ENCODE measurements at places on chromosomes 2 and 18.

DNA sequence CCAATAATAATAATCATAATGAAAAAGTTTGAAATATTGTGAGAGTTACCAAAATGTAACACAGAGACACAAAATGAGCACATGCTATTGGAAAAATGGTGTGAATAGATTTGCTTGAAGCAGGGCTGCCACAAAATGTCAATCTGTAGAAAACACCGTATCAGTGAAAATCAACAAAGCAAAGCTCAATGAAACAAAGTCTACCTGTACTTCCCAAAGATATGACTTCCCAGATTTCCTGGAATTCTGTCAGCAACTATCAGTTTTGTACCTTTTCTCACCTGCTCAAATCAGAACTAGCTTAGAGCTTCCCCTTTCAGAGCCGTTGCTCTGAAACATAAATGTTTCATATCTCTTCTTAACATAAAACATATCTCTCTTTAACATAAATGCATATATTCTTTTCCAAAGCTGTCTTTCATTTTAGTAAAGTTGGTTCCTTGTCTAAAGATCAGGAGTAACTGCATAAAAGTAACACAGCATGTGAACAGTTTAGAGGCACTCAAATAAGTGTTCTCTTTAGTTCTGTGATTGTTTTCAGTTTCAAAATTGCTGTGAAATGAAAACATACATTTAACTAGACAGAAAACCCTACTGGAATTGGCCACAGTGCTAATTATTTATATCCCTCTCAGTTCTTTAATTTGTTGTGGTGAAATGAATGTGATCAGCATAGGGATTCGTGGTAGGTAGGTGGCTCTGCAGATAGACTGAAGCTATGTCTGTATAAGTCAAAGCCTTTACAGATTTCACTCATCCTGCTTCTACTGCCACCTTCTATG lies 262.5 kb downstream of the KCNJ3 start:
- DNase-seq, result no peak

DNA sequence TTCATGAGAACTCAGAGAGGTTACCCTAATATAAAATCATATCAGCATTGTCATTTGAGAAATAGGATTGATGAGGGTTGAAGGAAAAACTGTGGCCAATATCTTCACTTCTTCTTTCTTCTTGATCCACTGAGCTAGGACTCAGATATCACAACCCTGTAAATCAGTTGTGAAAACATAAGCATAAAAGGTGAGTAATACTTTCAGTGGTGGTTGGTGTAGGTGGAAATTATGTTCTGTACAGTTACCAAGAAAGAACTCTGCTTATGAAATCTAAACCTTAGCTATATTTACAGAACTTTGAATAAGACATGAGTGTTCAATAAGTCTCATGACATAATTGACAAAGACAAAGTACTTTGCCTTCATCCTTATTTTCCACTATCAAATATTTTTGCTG lies 56.3 kb downstream of the PAX3 start:
- DNase-seq, result no peak

DNA sequence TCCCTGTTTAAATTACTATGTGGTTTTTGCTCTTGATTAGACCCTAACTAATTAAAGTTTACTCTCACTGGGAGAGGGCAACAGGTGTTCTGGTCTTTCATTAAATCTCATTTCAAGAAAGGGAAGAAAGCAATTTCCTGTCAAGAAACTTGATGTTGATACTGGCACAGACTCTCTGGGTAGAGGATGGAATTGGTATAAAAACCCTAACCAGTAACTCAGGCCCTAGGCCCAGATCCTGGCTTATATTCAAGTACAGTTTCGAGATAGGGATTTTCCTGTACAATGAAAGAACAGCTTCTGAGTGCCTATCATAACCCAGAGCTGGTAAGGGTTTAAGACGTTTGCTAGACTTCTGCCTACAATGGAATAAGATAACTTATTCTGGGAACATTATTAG lies 61.6 kb upstream of the ACYP2 start:
- no peak for DNase-seq

GRCh38 chr2:38417745-38418689 lies 40.9 kb upstream of the ATL2 start:
- no peak for DNase-seq

DNA sequence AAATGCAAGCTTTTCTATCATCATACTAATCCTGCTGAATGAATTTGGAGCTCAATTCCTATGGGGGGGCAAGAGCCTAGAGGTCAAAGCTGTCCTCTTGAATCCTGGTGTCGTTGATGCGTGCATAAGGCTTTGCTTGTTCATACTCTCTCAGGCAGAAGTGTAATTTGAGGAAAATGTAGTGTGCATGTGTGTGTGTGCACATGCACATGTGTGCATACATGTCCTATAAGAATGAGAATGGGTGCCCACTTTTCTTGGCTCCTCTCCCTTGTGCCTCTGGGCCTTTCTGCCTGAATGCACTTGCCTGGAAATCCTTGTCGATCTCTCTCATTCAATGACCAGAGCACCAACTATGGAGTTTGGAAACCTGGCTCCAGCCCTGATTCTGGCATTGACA lies 28.5 kb upstream of the C18orf32 start:
- no peak for DNase-seq

DNA sequence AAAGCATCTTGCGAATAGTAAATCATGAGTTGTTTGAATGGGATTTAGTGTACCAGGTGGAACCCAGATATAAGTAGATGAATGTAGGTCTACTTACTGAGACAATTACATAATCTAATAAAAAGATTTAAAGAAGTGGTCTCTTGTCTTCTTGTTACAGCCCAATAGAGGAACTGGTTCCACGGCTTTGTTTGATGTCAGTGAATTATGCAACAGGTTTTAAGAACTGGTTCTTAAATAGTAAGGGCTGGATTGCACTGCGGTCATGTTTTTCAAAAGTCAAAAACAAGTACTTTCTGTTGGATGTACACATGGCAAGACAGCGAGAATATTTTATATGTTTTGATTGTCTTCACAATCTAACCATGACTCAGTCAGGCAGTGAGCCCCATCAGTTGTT lies 15.4 kb upstream of the SLC9A2 start:
- no peak for DNase-seq

GRCh38 chr2:176832086-176832485 lies 380.5 kb upstream of the HNRNPA3 start:
- DNase-seq, result no peak

DNA sequence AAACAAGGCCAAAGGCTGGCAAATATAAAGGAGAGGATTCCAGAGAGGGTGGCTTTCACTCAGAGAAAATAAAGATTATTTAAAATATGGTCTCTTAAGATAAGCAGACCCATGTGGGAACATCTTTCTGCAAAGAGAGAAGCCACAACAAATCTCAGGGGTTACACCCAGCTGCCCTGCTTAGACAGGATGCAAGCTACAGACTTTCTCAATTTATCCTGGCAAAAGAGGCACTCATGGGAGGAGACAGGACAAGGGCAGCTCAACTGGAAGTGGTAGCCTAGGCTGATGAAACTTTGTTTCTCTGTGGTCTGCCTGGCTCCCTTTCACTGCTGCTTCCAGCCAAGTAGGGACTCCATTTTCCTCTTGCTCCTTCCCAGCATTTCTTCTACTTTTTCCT lies 25.9 kb upstream of the SULT1C4 start:
- no peak for DNase-seq

DNA sequence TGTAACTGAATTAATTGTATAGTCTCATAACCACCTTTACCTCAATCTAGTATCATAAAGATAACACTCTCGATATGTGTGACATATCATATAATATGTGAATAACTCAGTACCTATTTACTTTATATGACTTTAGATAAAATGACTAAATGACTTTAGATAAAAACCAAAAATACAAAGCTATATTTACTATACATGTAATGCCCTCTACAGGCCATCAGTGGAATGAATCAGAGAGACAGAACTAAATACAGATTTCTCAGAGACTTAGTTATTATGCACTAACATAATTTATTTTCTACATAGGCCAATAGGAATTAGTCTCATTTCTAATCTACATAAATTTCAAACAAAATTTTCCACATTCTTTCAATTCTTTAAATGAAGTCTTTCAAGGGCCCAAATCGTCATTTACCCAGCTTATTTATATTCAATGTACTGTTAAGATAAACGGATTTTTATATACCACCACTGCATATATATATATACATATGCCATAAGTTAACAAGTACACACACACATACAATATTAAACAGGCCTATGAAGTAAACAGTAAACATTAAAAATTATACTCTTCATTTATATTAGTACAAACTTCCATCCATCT lies 219.9 kb downstream of the EXOC6B start:
- no peak for DNase-seq

GRCh38 chr2:101361121-101361520 lies 26.2 kb downstream of the CREG2 start:
- DNase-seq, result no peak

GRCh38 chr2:105788670-105789290 lies 44.1 kb downstream of the NCK2 start:
- no peak for DNase-seq

DNA sequence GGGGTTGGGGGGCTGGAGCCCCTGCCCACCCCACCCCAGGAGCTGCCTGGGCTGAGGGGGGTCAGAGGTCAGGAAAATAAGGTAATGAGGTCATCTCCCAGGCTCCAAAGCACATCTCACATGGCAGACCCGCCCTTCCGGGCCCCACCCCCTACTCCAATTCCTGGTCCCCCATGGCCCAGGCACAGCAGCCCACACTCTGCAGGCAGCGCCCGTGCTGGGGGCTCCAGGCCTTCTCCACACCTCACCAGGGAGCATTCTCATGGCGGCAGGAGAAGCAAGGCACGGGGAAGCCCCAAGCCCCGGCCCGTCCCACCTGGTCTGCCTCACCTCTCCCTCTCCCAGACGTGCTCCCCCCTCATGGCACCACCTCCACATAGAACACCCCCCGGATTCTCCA lies 43.8 kb downstream of the AQP12A start:
- no peak for DNase-seq

GRCh38 chr2:132577686-132578085 lies 92.3 kb downstream of the LYPD1 start:
- DNase-seq, result no peak

- no peak for DNase-seq
These were observed 425.1 kb downstream of the CBLN2 start for GRCh38 chr18:72119082-72119481.

- DNase-seq, result no peak
These were observed 11.3 kb downstream of the LCT start for GRCh38 chr2:135825550-135826176.

DNA sequence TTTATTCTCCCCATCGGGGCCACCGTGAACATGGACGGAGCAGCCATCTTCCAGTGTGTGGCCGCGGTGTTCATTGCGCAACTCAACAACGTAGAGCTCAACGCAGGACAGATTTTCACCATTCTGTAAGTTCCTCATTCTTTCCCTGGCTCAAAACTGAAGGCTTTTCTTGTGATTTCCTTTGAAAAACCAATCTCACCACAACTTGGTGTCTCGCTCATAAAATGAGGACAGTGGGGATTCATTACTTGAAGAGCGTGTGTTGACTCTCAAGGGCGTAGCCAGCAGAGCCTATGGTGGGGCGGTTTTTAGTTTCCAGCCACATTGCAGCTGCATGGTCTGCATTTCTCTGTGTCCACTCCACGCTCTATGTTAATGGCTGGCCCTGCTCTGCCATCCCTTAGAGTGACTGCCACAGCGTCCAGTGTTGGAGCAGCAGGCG lies 29.0 kb downstream of the SLC1A4 start:
- DNase-seq, result no peak

GRCh38 chr2:176464886-176465564 lies 195.8 kb downstream of the MTX2 start:
- no peak for DNase-seq

DNA sequence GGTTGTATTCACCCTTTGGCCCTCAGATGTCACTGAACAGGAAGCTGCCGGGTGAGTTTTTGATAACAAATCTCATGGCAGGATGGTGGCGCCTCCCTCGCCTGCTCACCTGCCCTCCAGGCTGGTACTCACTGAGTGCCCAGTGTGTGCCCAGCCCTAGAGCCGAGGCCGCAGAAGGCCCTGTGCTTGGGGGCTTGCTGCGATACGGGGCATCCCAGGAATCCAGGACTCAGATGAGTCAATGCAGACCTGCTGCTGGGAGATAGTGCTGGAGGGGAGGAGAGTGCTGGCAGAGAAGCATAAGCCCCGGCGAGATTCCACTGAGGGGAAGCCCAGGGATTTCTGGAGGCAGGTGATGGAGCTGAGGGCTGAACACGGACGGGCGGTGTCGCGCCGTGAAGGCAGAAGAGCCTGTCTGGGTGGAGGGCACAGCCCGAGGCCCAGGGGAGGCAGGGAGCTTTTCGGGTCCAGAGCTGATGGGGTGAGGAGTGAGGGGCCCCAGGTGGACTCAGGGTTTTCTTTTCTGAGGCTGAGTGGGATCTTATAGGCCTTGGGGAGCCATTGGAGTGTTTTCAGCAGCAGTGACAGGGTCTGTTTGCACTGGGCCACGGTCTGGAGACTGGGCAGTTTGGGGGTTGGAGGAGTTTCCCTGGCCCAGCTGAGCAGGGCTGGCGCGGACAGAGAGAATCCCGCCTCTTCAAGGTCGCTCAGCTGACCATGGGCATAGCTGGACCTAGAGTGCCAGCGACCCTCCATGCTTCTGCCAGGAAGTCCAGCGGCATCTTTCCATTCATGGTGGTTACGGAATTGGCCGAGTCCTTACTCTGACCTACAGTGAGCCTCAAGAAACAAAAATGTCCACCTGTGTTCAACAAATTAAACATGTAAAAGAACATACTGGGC lies 35.5 kb downstream of the LDLRAD4 start:
- DNase-seq, result no peak

GRCh38 chr2:82198809-82199492 lies 1894.4 kb upstream of the LRRTM1 start:
- no peak for DNase-seq

DNA sequence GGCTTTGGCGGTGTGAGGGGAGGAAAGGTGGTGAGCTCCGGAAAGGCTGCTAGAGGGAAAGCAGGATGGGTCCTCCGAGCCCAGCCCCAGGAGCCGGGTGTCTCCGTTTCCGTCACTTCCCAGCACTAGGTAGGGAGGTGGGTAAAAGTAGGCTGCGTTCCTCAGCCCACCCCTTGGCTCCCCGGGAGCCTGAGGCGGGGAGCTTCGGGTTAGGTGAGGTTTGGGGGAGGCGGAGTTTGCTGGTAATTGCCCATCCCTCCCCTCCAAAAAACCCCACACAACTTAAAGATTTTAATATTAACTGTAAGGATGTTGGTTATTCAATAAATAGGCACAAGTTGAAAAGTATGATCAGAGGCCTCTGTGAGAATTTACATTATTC lies 552 bp upstream of the ATF2 start:
- DNase-seq, result no peak

DNA sequence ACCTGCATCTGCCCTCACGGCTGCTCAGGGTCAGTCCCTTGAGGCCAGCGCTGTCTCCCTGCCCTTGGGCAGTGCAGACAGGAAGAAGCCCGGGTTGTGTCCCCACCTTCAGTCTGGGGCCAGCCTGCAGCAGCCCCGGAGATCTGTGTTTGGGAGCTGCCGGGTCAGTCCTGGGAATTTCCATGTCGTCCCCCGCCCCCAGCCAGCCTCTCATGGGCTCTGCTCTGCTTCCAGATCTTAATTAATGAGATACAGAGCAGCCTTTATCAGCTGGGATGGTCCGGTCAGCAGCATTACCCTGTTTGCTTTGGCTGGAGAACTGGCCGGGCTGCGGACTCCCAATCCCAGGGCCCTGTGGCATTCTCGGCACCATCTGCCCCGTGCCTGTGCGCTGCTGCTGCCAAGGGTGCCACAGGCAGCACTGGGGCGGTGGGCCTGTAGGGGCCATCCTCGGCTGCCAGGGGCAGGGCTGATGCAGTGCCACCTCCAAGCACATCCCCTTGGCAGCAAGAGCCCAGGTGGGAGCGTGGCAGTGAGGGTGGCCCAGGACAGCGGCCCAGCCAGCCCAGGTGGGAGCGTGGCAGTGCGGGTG lies 2.4 kb downstream of the BOK start:
- no peak for DNase-seq
